ENCODE measurements at places on chromosomes 12 and 14.

DNA sequence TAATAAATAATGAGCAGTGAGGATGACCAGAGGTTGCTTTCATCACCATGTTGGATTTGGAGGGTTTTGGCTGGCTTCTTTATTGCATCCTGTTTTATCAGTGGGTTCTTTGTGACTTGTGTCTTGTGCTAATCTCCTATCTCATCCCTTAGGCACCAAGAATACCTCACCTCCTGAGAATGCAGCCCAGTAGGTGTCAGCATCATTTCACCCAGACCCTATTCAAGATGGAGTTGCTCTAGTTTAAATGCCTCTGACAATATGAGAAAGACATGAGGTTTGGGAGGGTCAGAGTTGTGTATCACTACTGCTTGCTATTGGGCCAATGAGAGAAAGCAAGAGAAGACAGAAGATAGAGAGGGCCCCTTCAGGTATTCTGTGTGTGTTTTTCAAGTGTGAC, 592.2 kb downstream of the ETNK1 start:
- DNase-seq, result no peak

GRCh38 chr12:57893431-57894353, 47.2 kb upstream of the CTDSP2 start:
- no peak for DNase-seq

- DNase-seq, result no peak
Observed at GRCh38 chr12:26629864-26630263, 203.1 kb downstream of the ITPR2 start.

DNA sequence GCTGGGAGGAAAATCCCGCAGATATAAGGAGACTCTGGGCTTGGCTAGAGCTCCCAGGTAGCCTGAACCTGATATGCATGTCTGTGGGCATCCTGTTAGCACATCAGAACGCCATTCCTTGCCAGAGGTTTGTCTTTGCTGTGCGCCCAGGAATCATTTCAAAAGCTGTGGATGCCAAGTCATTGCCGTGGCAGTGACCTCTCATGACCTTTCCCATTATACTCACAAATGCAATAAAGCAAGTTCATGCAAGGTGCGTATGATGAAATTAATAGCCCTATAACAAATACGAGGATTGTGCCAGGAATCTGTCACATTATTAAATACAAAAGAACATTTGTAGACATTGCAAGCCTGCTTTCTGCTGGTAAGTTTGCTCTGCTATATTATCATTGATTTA, 229.1 kb upstream of the PELI2 start:
- DNase-seq, result no peak

- DNase-seq, result no peak
Observed at GRCh38 chr14:44287858-44288257, 219.2 kb downstream of the FSCB start.

DNA sequence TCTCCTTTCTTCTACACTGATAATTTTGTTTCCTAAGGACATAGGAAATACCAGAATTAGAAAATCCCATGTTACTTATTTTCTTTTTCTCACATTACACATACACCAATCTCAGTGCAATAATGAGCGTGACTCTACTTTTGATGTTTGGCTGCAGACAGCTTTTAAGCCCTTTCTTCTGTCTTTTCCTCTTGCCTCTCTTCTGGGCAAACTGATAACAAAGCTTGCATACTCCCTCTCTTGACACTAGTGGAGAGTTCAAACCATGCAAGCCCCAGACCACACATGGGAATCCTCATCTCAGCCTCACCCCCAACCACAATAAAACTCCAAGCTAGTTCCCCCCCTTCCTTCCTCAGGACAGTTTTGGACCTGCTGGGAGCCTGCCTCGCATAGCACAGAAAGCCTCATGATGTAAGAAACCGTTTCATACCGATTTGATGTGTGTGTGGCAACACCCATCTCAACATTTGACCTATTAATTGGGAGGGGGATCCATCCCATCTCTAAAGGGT, 161.9 kb downstream of the EMP1 start:
- no peak for DNase-seq

DNA sequence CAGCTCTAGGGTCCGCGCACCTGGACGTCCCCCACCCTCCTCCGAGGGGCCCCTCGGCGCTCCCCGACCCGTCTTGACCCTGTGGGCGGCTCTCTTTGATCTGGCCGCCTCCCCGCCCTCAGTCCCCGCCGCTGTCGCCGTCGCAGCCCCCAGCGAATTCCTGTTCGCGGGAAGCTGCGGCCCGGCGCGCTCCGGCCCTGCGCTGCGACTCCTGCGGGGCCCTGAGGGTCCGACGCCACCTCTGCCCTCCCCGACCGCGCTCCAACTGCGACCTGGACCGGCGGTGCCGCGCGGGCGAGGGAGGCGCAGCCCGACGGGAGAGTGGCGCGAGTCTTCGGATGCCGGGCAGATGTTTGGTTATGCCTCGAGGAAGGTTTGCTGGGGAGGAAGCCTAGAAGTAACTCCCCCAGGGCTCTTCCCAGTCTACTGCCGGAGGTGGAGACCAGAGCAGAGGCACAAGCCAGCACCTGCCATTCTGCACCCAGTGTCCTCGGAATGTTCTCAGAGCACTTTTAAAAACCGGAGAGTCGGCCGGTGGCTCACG, 440 bp upstream of the ISM2 start:
- no peak for DNase-seq

DNA sequence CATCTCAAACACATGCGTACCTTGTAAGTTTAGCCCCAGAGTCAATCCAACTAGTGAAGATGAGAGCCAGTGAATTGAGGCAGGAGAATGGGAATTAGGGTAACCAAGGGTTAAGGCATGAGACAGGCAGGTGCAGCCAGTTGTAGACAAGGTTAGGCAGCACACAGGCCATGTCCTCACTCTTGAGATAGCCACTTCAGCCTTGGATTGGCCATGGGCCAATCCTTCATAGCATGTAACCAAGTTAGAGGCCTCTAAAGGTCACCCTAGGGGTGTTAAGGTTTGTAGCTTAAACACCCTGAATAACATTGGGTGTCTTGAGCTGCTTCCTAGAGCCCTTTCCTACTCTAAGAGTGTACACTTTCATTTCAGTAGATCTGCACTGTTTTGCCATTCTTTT, 208.2 kb upstream of the RBM19 start:
- DNase-seq, result no peak

DNA sequence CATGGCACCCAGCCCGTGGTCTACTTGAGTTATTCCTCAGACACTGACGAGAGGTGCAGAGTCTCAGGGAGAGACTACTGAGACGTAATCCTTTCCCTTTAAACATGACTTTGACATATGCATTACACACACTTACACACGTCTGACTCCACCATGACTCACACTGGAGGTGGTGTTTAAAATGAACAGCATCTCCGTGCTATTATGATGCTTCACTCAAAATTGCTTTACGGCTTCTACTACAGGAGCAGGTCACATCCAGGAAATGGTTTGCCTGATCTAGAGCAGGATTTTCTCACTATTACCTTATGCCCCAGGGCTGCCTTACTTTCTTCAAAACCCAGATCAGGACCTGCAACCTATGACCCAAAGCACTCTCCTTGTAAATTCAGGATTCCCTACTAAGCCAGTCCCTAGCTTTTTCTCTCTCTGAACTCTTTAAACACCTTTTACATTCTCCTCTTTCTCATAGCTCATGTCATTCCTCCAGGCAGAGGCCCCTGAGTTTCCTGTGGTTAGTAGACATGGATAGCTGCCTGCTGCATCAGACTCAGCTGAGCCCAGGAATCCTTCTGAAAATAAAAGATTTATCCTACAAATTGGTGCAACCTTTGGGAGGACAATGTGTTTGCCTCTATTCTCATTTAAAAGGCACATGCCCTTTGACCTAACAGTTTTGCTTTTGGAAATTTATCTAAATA, 31.2 kb downstream of the TMCC3 start:
- DNase-seq, result no peak

GRCh38 chr12:131491916-131492490, 218.9 kb upstream of the SFSWAP start:
- DNase-seq, result no peak

DNA sequence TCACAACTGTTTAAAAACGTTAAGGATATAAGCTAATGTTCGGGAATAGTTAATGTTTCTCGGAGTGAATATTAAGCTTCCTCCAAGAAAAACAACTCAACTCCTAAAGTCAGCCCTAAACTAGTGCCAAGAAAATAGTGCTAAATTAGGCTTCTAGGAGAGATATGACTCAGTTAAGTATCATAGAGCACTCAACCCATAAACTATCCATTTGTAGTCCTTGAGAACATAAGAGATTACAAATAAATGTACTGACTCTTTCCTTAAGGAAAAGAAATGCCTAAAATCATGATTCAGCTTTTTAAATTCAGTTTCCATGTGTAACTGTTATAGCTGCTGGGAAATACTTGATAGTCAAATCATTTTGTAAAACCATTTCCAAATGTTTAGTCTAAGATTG, 117.1 kb downstream of the HMGA2 start:
- DNase-seq, result no peak

- no peak for DNase-seq
Observed at GRCh38 chr12:53096759-53097158, 708 bp upstream of the IGFBP6 start.

- no peak for DNase-seq
Observed at GRCh38 chr12:6970096-6970527, 352 bp downstream of the PHB2 start.

DNA sequence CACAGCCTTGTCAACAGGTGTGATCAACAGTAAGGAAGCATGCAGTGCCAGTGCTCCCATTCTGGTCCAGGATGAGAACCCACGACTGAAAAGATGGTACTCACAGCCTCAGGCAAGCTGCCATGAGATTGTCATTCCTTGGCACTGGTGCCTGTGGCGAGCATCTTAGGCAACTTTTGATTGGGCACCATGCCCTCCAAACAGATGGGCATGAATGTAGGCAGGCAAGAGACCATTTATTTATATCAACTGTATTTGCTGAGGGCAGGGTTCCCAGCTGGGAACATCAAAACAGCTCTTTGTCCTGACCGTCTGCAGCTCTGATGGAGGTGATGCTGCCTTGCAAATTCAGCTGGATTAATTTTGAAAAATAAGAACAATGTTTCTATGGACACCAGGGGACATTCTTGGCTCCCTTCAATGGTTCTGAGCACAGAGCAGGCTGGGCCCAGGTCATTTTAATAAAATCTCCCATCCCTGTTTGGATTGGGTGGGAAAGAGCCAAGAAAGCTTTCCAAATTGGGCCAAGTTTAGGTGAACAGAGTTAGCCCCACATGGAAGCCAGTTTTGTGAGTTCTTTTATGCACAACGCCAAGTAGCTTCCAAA, 522.5 kb downstream of the RMST start:
- DNase-seq, result no peak

- DNase-seq, result no peak
Observed at GRCh38 chr12:124632519-124632984, 65.1 kb upstream of the NCOR2 start.
